ENCODE measurements at places on chromosomes 7 and 10. TPM values are rescaled to one million over a fixed set of nuclear protein-coding genes. Genes with fewer than 3 reads are reported as not detected.

DNA sequence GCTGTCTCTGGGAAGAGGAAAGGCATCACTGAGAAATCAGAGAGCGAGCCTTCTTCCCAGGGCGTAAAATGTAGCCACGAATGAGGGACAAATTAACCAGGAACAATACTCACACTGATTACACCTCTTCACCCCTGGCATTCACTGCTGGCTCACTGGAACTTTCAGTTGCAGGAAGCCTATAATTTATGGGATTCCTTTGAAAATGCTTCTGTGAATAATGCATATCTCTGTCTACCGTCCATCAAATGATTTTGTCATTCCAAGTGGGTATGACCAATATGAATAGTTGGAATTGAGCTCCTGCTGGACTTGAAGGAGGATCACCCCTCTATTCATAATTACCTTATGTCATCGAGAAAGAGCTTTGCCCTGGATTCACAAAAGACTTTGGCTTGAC lies 360.3 kb upstream of the FZD8 start:
- peaks cover 4% of the 10 kb centered on the region for H3K4me1 ChIP-seq
- no peak for DNase-seq
- no peaks in the 10 kb centered on the region for H3K36me3 ChIP-seq
- no peak overlapping the region for H3K27ac ChIP-seq

DNA sequence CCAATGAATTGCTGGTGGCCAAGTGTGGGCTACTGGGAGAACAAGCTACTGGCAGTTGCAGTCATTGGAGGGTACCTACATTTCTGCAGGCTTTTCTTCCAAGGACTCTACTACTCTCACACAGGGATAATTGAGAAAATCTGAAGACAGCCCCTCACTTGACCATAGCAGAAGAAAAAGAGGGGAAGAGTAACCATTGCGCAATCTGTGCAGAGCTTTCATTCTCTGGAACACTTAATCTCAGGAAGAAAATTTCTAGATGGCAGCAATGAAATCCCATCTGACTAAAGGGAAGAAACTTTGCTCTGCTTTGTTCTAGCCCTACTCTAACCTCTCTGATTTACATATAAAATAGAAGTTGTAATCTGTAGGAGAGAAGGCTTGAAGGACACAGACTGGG lies 1239.6 kb upstream of the SORCS1 start:
- no peaks in the 10 kb centered on the region for H3K4me1 ChIP-seq
- no peaks in the 10 kb centered on the region for H3K27me3 ChIP-seq
- no peak overlapping the region for H3K27ac ChIP-seq
- H3K36me3 ChIP-seq, result no peaks in the 10 kb centered on the region

- H3K36me3 ChIP-seq, result no peaks in the 10 kb centered on the region
- H3K27ac ChIP-seq, result no peak overlapping the region
- H3K4me1 ChIP-seq, result no peaks in the 10 kb centered on the region
- peak; percentile 59 for DNase-seq
- H3K27me3 ChIP-seq, result peaks cover 52% of the 10 kb centered on the region
Observed at GRCh38 chr10:26556748-26557640, 118.9 kb downstream of the APBB1IP start.

DNA sequence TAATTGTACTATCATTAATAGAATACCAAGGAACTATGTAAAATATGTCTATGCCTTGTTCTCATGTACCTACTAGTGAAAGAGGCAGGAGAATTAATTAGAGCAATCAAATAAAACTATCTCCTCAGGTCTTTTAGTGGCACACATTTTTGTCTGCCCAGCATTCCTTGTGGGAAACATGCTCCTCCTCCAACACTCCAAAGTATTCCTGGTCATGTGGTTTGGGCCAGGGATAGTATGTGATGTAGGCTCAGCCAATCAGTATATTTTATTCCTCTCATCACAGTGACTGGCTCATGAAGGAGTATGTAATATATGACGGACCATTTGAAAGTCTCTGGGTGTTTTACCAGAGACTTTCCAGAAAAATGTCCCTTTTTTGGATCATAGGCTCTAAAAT lies 16.7 kb upstream of the SYPL1 start:
- H3K36me3 ChIP-seq, result no peaks in the 10 kb centered on the region
- no peak overlapping the region for H3K4me3 ChIP-seq
- DNase-seq, result no peak
- H3K4me1 ChIP-seq, result peaks cover 3% of the 10 kb centered on the region
- H3K27ac ChIP-seq, result no peak overlapping the region

DNA sequence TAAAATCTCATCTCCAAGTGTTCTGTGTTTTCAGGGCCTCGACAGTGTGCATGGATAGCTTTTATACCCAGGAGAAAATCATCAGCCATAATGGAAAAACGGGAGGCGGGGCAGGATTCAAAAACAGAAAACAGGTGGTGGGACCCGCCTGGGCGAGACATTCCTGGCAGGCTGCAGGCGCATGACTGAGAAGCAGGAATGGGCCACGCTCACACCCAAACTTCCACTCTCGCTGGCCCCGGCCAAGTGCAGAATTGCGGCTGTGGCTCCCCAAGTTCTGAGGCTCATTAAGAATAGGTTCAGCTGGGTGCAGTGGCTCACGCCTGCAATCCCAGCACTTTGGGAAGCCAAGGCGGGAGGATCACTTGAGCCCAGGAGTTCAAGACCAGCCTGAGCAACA lies 60.6 kb downstream of the C10orf143 start:
- no peaks in the 10 kb centered on the region for H3K27me3 ChIP-seq
- no peak for DNase-seq
- no peaks in the 10 kb centered on the region for H3K4me1 ChIP-seq

DNA sequence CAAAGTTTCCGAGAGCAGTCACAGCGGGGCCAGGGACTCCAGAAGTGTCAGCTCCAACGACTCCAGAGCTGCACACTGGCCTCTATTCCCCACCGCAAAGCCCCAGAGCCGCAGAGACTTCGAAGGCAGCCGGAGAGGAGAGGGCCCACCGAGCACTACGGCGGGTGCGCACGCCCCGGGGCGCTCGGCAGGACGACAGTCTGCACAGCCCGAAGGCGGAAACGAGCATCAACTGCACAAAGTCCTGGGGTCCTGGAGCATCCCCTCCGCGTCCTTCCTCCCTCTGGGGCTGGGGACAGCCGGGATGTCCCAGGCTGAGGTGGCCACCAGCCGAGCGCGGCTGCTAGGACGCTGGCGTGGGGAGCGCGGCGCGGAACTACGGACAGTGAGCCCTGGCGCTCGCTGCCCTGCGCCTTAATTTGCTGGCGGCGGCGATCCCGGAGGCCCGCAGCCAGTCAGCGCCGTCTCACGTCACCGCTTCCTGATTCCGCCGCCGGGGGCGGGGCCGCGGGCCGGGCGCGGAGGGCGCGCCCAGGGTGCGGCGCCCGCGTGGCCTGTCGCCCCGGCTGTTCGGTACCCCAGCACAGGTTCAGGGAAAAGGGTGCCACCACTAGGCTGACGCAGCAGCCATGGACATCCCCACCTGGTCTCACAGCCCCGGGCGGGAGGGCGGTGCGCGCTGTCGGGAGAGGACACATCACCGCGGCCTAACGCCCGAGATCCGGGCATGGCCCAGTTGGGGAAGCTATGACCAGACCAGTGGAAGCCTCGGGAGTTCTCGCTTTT lies at the start of gene TBX20:
Gene TBX20 (minus strand): TSS at position 391 of the 786 bp plus-strand sequence. CDS start 480 bp downstream, outside the sequence.
- H3K36me3 ChIP-seq, result no peaks in the 10 kb centered on the region
- DNase-seq, result peak; percentile 92
- H3K4me1 ChIP-seq, result no peaks in the 10 kb centered on the region
- peak within 1 kb of the TSS; percentile 95 for H3K27ac ChIP-seq
- peaks cover 41% of the 10 kb centered on the region for H3K27me3 ChIP-seq

- DNase-seq, result no peak
- no peak overlapping the region for H3K27ac ChIP-seq
- H3K4me3 ChIP-seq, result no peak overlapping the region
- H3K36me3 ChIP-seq, result no peaks in the 10 kb centered on the region
Observed at GRCh38 chr10:20616056-20616671, 280.9 kb downstream of the NEBL start.

DNA sequence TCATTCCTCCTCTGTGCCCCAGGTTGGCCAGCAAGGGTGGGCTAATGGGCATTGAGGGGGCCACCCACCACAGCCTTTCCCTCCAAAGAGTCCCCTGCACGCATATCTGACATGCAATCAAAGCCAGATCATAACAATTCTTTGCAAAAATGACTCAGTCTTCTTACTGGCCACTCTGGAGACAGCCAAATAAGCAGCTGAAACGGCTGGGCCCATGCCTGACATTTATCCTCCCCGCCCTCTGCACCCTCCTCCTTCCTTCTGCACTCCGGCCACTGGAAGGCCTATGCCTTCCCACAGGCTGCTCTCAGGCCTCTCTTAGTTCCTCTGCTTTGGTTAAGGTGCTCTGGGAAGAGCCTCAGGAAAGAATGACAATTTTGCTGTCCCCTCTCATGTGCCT lies 29.2 kb upstream of the NPFFR1 start:
- H3K4me1 ChIP-seq, result no peaks in the 10 kb centered on the region
- no peak for DNase-seq
- no peak overlapping the region for H3K27ac ChIP-seq
- H3K4me3 ChIP-seq, result no peak overlapping the region
- H3K27me3 ChIP-seq, result no peaks in the 10 kb centered on the region
- no peaks in the 10 kb centered on the region for H3K36me3 ChIP-seq

DNA sequence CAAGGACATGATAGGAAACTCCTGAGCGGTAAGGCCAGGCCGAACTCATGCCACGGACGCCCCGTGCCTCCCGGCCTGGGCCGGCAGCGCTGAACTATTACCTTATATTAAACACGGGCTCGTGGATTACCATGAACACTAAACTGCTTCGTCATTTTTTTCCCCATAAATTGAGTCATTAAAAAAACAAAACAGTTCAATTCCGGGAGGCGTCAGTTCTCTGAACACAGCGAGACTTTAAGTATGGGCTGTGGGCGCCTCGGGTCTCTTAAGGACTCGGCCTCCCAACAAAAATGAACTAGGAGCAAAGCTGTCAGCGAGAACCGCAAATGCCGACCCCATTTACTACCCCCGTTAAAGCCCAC lies 519 bp downstream of the PITRM1 start:
- H3K27ac ChIP-seq, result peak overlapping the region; percentile 44
- DNase-seq, result peak; percentile 10
- peak overlapping the region; percentile 63 for H3K4me3 ChIP-seq
- no peaks in the 10 kb centered on the region for H3K27me3 ChIP-seq

The PRKG1 gene
- polyA plus RNA-seq, result 2.9 TPM
